ENCODE measurements at places on chromosomes 2 and 18.

- no peak for DNase-seq
- H3K4me1 ChIP-seq = peaks cover 47% of the 10 kb centered on the region
- peak overlapping the region; percentile 88 for H3K27ac ChIP-seq
Observed at GRCh38 chr2:99338029-99338585, 918 bp downstream of the EIF5B start.

GRCh38 chr2:237696461-237696860 is 69.1 kb downstream of the LRRFIP1 start:
- peak overlapping the region; percentile 100 for H3K27ac ChIP-seq
- DNase-seq = no peak
- no peak overlapping the region for H3K4me3 ChIP-seq
- no peaks in the 10 kb centered on the region for H3K36me3 ChIP-seq
- no peaks in the 10 kb centered on the region for H3K27me3 ChIP-seq

DNA sequence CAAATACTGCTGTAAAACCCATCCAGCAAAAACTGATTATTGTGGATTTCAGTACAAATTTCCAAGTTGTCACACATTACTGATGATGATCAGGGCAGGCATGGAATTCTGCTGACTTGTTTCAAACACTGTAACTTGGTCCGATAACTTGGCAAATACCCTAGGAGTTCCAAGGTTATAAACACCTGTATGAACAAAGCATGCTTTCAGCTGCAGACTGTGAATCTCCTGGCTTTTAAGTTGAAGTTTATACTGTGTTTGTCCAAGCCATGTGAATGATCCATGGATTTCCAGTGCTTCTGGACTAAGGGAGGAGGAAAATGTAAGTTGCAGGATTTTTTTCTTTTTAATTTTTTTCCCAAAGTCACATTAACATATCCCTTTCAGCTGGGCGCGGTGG is 70.0 kb upstream of the SLC25A52 start:
- no peak overlapping the region for H3K4me3 ChIP-seq
- DNase-seq = no peak
- no peaks in the 10 kb centered on the region for H3K36me3 ChIP-seq
- no peaks in the 10 kb centered on the region for H3K27me3 ChIP-seq

GRCh38 chr2:46811379-46812310 is 104.0 kb downstream of the MCFD2 start:
- H3K4me1 ChIP-seq = peaks cover 12% of the 10 kb centered on the region
- H3K27me3 ChIP-seq = no peaks in the 10 kb centered on the region

DNA sequence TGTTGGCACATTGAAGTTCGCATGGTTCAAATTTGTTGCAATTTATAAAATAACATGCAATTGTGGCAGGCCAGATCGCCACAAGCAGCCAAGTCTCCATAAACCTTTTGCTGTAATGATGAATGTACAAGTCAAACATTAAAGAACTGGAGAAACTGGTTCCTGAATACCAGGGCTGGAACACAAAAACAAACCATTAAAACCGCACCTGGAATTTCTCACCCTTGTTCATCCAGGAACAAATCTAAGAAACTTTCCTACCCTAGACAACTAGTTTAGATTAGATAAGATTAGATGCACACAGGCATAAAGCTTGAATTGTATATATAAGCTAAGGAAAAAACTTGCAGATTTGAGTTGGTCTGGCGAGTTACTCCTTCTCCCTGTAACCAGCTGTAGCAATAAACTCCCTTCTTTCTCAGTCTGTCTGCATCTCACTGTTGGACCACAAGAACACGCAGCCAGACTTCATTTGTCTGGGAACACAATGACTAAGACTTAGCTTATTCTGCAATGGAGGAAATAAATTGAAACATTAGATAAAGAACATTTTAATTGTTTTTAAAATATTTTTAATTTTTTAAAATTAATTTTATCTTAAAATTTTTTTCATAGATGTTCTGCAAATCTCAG is 1835.5 kb upstream of the LRRTM1 start:
- no peaks in the 10 kb centered on the region for H3K27me3 ChIP-seq
- no peaks in the 10 kb centered on the region for H3K36me3 ChIP-seq
- H3K27ac ChIP-seq = no peak overlapping the region
- no peaks in the 10 kb centered on the region for H3K4me1 ChIP-seq
- H3K4me3 ChIP-seq = no peak overlapping the region
- DNase-seq = peak; percentile 45

GRCh38 chr2:143477714-143478443 is 348.7 kb downstream of the ARHGAP15 start:
- H3K27ac ChIP-seq = no peak overlapping the region
- H3K27me3 ChIP-seq = no peaks in the 10 kb centered on the region
- no peaks in the 10 kb centered on the region for H3K4me1 ChIP-seq
- no peak for DNase-seq

DNA sequence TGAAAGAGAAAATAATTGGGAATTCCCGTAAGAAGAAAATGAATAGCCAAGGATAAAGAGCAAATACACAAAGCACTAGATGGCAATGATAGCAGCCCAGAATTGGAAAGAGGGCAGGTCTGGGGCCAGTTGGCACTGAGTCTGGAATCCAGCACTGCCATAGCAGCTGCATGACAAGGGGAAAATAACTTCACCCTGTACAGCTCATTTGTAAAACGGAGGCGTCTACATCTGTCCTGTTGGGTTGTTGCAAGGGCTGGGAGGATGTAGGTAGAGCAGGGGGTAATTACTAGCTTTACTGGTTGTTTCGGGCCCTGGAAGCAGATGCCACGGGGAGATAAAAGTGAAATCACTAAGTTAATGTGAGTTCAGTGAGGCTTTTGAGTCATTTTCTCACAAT is 110.0 kb upstream of the RASGRP3 start:
- no peaks in the 10 kb centered on the region for H3K36me3 ChIP-seq
- no peak overlapping the region for H3K4me3 ChIP-seq
- no peaks in the 10 kb centered on the region for H3K27me3 ChIP-seq

DNA sequence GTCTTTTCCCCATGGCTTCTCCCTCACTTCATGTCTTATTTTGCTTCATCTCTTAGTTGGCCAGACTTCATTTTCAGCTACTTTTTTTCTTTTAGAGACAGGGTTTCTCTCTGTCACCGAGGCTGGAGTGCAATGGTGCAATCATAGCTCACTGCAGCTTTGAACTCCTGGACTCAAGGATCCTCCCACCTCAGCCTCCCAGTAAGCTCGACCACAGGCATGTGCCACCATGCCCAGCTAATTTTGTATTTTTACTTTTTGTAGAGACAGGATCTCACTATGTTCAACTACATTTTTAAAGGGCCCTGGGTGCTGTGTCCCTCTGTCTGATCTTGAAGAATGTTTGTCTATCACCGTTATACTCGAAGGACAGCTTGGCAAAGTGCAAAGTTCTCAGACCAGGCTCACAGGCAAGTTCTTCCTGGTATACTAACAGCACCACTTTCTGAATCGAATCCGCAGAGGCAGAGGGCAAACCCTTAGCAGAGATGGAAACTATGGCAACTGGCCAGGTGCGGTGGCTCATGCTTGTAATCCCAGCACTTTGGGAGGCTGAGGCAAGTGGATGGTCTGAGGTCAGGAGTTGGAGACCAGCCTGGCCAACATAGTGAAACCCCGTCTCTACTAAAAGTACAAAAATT is 60.9 kb downstream of the SOWAHC start:
- no peaks in the 10 kb centered on the region for H3K27me3 ChIP-seq
- H3K4me1 ChIP-seq = peaks cover 32% of the 10 kb centered on the region
- H3K36me3 ChIP-seq = no peaks in the 10 kb centered on the region

DNA sequence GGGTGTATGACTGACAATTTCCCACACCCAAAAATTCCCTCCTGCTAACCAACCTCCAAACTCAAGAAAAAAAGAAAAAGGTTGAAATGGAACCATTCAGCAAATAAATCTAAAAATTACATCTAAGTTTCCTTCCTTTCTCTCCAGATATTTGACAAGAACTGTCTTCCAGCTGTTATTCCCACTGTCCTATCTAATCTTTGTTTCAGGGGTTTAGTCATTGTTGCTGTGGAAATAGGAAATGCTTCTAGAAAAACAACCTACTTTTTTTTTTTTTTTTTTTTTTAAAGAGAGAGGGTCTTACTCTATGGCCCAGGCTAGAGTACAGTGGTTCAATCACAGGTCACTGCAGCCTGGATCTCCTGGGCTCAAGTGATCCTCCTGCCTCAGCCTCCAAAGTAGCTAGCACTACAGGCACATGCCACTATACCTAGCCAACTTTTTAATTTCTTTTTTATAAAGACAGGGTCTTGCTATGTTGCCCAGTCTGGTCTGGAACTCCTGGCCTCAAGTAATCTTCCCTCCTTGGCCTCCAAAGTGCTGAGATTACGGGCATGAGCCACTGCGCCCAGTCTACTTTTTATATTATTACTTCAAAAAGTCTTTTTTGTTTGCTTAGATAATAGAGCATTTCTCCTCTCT is 88.1 kb downstream of the ITSN2 start:
- no peak overlapping the region for H3K27ac ChIP-seq
- peaks cover 77% of the 10 kb centered on the region for H3K36me3 ChIP-seq
- H3K4me3 ChIP-seq = no peak overlapping the region
- H3K27me3 ChIP-seq = no peaks in the 10 kb centered on the region

DNA sequence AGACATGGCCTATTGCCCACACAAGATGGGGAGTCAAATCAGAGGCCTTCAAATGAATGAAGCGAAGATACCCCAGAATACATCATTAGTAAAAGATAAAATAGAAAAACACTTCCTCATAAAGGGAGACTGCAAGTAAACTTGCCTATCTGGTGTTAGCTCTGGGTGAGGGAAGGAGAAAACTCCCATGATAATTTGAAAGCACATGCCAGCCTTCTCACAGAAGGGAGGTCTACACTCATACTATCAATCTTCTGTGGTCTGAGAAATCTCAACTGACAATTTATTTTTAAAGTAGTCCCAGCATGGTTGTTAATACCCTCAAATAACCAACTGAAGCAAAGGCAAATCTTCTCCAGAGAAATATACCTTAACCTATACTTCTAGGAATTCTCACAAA is 75.4 kb downstream of the EXOC6B start:
- H3K4me1 ChIP-seq = no peaks in the 10 kb centered on the region
- H3K36me3 ChIP-seq = no peaks in the 10 kb centered on the region
- no peak overlapping the region for H3K27ac ChIP-seq
- H3K4me3 ChIP-seq = no peak overlapping the region

GRCh38 chr2:128473175-128474035 is 154.7 kb upstream of the HS6ST1 start:
- H3K27me3 ChIP-seq = peaks cover 26% of the 10 kb centered on the region
- H3K4me3 ChIP-seq = no peak overlapping the region
- H3K4me1 ChIP-seq = peaks cover 7% of the 10 kb centered on the region
- H3K36me3 ChIP-seq = no peaks in the 10 kb centered on the region
- H3K27ac ChIP-seq = no peak overlapping the region
- DNase-seq = peak; percentile 84

GRCh38 chr2:138029276-138029675 is 65.0 kb downstream of the HNMT start:
- H3K4me1 ChIP-seq = no peaks in the 10 kb centered on the region
- no peaks in the 10 kb centered on the region for H3K27me3 ChIP-seq

DNA sequence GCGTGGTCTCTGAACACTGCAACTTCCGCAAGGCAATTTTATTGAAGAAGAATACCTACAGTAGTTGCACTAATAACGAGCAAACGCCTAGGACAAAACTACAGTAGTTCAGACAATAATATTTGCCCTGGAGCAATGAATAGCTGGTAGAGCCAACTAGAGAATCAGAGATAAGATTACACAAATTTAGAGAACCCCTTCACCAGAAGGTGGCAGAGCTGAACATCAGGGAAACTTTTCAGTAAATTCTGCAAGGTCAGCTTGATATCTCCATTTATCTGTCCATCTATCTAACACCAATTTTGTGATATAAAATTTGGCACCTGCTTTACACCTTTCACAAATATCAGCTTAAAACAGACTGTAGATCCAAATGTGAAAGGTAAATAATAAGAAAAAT is 43.8 kb downstream of the CDH19 start:
- H3K27me3 ChIP-seq = no peaks in the 10 kb centered on the region
- H3K4me1 ChIP-seq = no peaks in the 10 kb centered on the region
- H3K4me3 ChIP-seq = no peak overlapping the region

DNA sequence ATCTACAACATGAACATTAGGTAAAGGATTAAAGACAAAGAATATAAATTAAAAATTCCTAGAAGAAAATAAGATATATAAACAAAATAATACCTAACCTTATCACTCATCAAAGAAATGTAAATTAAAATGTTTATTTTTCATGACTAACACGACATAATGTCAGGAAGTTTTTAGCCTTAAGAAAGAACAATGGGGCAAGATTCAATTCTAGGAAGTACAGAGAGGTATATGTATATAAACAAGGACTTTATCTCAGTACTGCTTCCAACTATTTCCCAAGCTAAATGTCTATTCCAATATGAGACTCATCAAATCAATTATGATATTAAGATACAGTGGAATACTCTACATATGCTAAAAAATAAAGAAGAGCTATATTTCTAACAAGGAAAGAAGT is 44.1 kb downstream of the TTC21B start:
- no peak overlapping the region for H3K4me3 ChIP-seq
- no peak overlapping the region for H3K27ac ChIP-seq
- no peaks in the 10 kb centered on the region for H3K4me1 ChIP-seq
- H3K27me3 ChIP-seq = no peaks in the 10 kb centered on the region

DNA sequence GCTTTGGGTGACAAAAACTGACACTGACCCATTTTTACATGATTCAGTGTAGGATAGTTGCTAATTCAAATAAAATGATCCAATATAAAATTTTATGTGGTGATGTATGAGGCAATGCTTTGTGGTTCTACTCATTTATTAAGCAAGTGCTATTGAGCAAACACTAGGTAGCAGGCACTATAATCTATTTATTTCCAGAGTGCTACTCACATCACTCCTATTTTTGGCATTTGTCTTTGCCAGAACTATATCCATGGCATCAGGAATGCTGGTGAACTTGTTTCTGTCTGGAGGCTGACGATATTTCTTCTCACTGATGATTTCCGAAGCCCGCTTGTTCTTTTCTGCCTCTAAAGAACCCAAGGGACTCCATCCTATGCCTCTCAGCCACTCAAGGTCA is 84.3 kb downstream of the NEB start:
- H3K27ac ChIP-seq = no peak overlapping the region
- no peak for DNase-seq
- no peaks in the 10 kb centered on the region for H3K27me3 ChIP-seq
- H3K4me3 ChIP-seq = no peak overlapping the region
- H3K36me3 ChIP-seq = no peaks in the 10 kb centered on the region
- no peaks in the 10 kb centered on the region for H3K4me1 ChIP-seq

GRCh38 chr2:3626812-3627499 is 31.0 kb upstream of the ALLC start:
- no peak for DNase-seq
- no peak overlapping the region for H3K27ac ChIP-seq
- H3K36me3 ChIP-seq = no peaks in the 10 kb centered on the region
- no peaks in the 10 kb centered on the region for H3K27me3 ChIP-seq
- no peak overlapping the region for H3K4me3 ChIP-seq

GRCh38 chr2:153043385-153043784 is 325.0 kb downstream of the ARL6IP6 start:
- H3K4me1 ChIP-seq = no peaks in the 10 kb centered on the region
- no peak overlapping the region for H3K4me3 ChIP-seq
- no peak overlapping the region for H3K27ac ChIP-seq
- no peaks in the 10 kb centered on the region for H3K27me3 ChIP-seq
- DNase-seq = no peak

DNA sequence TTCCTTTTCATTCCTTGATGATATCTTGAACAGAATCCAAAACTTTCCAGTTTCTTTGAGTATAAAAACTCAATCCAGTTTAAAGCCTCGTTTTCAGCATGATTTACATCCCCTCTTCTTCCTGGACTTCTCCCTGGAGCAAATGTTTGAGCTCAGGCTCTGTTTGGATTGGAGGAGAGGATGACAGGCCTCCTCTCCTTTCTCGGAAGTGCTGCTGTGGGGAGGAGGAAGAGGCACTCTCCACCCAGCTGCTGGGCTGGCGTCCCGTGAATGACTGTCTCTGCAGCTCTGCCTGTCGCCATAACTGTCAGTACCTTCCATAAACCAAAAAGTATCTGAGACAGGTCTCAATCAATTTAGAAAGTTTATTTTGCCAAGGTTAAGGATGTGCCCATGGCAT is 238.2 kb upstream of the AGAP1 start:
- no peak overlapping the region for H3K4me3 ChIP-seq
- no peaks in the 10 kb centered on the region for H3K27me3 ChIP-seq
- no peak for DNase-seq
- H3K27ac ChIP-seq = no peak overlapping the region
- H3K4me1 ChIP-seq = no peaks in the 10 kb centered on the region
- no peaks in the 10 kb centered on the region for H3K36me3 ChIP-seq

Data from left lung (tissue), 14 donors.